Left lung (tissue), 14 donors: ENCODE measurements at places on chromosomes 1 and 21. TPM values are rescaled to one million over a fixed set of nuclear protein-coding genes. Genes with fewer than 3 reads are reported as not detected.

GRCh38 chr21:14452727-14453241, 69.8 kb upstream of the HSPA13 start:
- H3K36me3 ChIP-seq, result no peaks in the 10 kb centered on the region
- H3K27ac ChIP-seq, result no peak overlapping the region
- H3K4me3 ChIP-seq, result no peak overlapping the region
- no peaks in the 10 kb centered on the region for H3K27me3 ChIP-seq
- no peaks in the 10 kb centered on the region for H3K4me1 ChIP-seq
- no peak for DNase-seq

CFHR2 gene
- not detected for total RNA-seq

KLHL17 gene
- 11.8 TPM for total RNA-seq

KLHDC8A gene
- total RNA-seq, result 0.32 TPM

DNA sequence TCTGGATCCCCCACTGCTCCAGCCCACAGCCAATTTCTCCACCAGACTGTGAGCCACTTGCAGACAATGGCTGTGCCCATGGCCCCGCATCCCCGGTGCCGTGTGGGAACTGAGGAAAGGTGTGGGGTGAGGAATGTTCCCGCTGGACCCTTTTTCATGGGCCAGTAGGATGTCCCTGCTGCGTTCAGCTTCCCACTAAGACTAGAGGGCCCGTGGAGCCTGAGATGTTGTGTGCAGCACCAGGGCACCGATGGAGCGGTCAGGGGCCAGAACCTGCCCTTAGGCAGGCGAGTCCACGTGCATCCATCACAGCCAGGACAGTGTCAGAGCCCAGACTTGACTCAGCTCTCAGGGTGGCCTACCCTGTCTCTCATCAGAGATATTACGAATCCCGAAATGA, 105.7 kb upstream of the COL6A1 start:
- H3K27ac ChIP-seq, result no peak overlapping the region
- no peak overlapping the region for H3K4me3 ChIP-seq
- H3K36me3 ChIP-seq, result no peaks in the 10 kb centered on the region

DNA sequence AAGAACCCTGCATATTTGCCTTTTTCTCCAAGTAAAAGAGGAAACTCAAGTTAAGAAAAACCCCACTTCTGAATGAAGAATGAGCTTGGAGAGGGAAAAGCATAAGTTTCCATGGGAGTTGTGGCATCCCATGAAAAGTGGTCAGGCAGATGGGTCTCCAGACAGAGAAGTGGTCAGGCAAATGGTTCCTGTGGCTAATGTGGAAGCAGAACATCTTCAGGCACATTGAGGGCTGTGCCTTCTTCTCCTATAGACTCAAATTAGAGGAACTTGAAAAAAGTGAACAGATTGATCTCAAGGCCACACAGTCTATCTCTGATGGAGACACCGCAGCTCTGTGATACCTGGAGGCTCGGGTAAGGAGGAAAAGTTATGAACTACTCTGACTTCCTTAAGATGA, 55.7 kb upstream of the KIRREL1 start:
- no peak overlapping the region for H3K27ac ChIP-seq
- no peaks in the 10 kb centered on the region for H3K4me1 ChIP-seq
- H3K36me3 ChIP-seq, result no peaks in the 10 kb centered on the region

DNA sequence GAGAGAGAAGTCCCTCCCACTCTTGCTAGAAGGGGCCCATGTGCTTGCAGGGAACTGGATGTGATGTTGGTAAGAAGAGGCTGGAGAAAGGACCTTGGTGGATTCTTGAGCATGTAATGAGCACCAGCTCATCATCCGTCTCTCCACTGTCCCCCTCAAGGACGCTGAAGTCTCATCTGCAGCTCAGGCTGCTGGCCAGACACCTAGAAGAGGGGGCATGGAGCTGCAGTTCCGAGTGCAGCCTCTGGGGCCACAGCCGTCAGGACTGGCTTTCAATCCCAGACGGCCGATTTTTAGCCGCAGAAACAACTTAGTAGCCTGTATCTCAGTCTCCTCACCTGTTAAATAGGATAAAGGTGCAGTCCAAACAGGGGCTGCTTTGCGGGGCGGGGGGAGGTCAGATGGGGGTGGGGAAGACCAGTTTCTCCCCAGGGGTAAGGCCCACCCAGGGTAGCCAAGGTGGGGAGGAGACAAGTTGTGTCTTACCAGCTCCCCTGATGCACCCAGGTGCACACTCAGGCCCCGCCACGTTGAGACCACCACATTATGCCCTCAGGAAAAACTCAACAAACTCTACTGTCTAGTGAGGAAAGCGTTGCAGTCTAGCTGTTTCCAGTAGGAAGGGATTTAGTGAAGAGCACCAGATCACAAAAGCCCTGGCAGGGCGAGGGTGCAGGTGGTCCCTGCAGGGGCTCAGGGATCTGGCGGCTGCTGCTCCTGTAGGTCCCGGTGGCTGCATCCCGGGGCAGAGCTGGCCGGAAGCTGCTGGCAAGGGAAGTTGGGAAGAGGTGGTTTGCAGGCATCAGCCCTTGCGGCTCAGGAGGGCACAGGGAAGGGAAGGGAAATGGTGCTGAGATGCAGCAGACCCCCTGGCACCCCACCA, 29.5 kb downstream of the LDLRAP1 start:
- no peaks in the 10 kb centered on the region for H3K36me3 ChIP-seq
- DNase-seq, result peak; percentile 81
- H3K27ac ChIP-seq, result no peak overlapping the region
- H3K27me3 ChIP-seq, result no peaks in the 10 kb centered on the region

DNA sequence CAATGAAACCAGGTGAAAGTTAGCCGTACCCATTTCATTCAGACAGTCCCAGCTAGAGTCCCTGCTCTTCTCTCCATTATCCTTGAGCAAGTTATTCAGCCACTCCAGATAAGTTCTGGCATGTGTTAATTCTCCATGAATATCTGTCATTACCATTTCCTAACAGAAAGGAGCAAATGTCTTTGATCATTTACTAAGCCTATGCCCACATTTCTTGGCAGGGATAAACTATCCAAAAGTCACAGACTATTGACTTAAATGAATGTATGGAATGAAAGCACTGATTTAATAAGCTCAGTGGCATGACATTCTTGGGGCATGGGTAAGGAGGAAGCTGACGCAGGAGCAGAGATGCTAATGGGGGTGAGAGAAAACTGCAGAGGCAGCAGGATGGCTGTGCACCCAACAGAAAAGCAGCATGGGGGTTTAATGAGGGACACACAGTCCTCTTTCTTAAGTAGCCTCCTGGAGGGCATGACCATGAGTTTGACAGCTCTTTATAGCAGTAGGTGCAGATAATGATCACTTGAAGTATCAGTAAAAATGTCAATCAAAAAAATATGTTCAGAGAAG, 17.6 kb upstream of the DHCR24 start:
- no peak overlapping the region for H3K4me3 ChIP-seq
- no peaks in the 10 kb centered on the region for H3K4me1 ChIP-seq
- DNase-seq, result no peak
- H3K36me3 ChIP-seq, result no peaks in the 10 kb centered on the region
- H3K27ac ChIP-seq, result no peak overlapping the region

GRCh38 chr1:78005755-78006154, 1.0 kb downstream of the DNAJB4 start:
- no peaks in the 10 kb centered on the region for H3K36me3 ChIP-seq
- H3K27ac ChIP-seq, result peak overlapping the region; percentile 97

- peak overlapping the region; percentile 7 for H3K27ac ChIP-seq
- no peak for DNase-seq
- no peaks in the 10 kb centered on the region for H3K36me3 ChIP-seq
- H3K4me1 ChIP-seq, result no peaks in the 10 kb centered on the region
- H3K27me3 ChIP-seq, result no peaks in the 10 kb centered on the region
- H3K4me3 ChIP-seq, result peak overlapping the region; percentile 44
These were observed 431 bp downstream of the RAB42 start for GRCh38 chr1:28592321-28593071.

- H3K36me3 ChIP-seq, result no peaks in the 10 kb centered on the region
- no peak overlapping the region for H3K27ac ChIP-seq
- no peaks in the 10 kb centered on the region for H3K4me1 ChIP-seq
- no peak overlapping the region for H3K4me3 ChIP-seq
These were observed 45.9 kb upstream of the COL6A1 start for GRCh38 chr21:45935628-45936027.

- no peak overlapping the region for H3K4me3 ChIP-seq
- no peaks in the 10 kb centered on the region for H3K4me1 ChIP-seq
- H3K27me3 ChIP-seq, result no peaks in the 10 kb centered on the region
- no peaks in the 10 kb centered on the region for H3K36me3 ChIP-seq
- DNase-seq, result no peak
These were observed 17.7 kb downstream of the CBR1 start for GRCh38 chr21:36087362-36088138.

DNA sequence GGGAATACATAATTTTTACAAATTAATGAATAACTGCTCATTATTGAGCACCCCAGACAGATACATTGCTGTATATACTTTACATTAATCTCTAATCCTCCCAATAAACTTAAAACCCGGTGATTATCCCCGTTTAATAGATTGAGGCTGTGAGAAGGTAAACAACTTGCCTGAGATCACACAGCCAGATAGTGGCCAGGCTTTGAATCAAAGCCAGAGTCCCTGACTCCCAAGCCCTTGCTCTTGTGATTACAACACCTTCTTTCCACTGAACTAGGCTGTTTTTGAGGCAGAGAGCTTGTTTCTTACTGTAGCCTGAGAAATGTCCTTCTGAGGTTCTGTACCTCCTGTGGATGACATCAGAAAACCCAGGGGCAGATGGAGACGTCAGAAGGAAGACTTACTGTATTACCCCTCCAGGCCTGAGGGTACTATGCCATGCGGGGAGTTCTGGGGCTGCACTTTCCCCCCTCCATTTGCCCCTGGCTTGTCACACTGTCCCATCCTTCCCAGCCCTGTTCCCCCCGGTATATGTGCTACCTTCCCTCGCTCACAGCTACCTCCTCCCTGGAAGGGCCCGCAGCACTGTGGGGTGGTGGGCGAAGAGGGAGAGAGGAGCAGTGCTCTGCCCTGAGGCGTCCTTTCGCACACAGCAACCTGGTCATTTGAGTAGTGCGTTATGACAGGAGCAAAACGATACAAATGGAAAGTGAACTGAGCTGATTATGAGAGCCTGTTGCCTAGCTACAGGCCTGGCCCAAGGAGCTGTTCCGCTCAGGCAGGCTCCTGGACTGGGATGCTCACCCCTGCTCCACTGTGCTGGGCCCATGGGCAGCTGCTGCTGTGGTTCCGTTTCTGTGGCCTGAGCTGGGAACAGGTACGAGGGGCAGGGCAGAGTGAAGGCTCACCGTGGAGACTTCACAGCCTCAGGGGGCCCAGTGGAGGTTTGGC, 4.6 kb downstream of the KCNC4 start:
- DNase-seq, result no peak
- H3K4me1 ChIP-seq, result peaks cover 8% of the 10 kb centered on the region
- no peaks in the 10 kb centered on the region for H3K36me3 ChIP-seq
- H3K4me3 ChIP-seq, result no peak overlapping the region
- H3K27me3 ChIP-seq, result peaks cover 12% of the 10 kb centered on the region

SNX7 gene
- 27.3 TPM for total RNA-seq

DNA sequence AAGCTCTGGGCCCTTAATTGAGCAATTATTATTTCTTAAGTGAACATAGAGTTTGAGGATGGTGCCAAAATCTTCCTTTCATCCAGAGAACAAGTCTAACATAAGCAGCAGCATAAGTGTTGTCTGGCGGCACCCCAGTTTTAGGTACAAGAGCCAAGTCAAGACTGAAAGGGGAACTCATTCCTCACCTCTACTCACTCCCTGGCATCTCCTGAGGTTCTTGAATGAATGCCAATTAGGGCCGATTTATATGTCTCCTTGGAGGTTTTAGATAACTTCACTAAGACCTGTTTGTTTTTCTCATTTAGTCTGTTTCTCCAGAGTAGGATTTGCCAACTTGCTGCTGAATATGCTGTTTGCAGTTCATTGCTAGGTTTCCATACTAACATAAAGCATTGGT, 42.6 kb upstream of the ADGRL2 start:
- H3K4me1 ChIP-seq, result no peaks in the 10 kb centered on the region

GRCh38 chr1:206001476-206001888, 1.7 kb downstream of the RAB7B start:
- peak overlapping the region; percentile 13 for H3K27ac ChIP-seq
- DNase-seq, result peak; percentile 71
- H3K27me3 ChIP-seq, result no peaks in the 10 kb centered on the region
- H3K36me3 ChIP-seq, result no peaks in the 10 kb centered on the region
- H3K4me1 ChIP-seq, result peaks cover 39% of the 10 kb centered on the region

LCE1B gene
- not detected for total RNA-seq

- no peak for DNase-seq
- no peak overlapping the region for H3K4me3 ChIP-seq
- no peak overlapping the region for H3K27ac ChIP-seq
- H3K36me3 ChIP-seq, result no peaks in the 10 kb centered on the region
- no peaks in the 10 kb centered on the region for H3K4me1 ChIP-seq
- H3K27me3 ChIP-seq, result no peaks in the 10 kb centered on the region
These were observed 33.4 kb downstream of the VTCN1 start for GRCh38 chr1:117177376-117177775.

DNA sequence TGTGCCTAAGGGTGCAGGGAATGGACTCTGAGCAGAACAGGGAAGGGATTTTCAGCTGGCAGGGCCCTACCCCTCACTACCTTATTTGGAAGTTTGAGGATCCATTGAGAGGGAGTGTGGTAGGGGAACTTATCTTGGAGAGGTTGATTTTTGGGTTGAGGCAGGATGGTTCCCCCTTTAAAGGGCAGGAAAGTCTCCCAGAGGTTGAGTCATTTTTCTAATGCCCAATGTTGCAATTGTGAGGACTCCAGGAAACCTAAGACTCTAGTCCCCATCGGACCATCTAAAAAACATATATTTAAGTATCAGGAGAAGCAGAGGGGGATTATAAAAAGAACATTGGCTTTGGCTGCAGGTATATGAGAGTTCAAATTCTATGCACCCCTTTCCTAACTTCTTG, 47.3 kb downstream of the SAMD13 start:
- H3K36me3 ChIP-seq, result no peaks in the 10 kb centered on the region
- H3K4me1 ChIP-seq, result peaks cover 4% of the 10 kb centered on the region
- no peak overlapping the region for H3K27ac ChIP-seq
- no peak for DNase-seq
- no peaks in the 10 kb centered on the region for H3K27me3 ChIP-seq

DNA sequence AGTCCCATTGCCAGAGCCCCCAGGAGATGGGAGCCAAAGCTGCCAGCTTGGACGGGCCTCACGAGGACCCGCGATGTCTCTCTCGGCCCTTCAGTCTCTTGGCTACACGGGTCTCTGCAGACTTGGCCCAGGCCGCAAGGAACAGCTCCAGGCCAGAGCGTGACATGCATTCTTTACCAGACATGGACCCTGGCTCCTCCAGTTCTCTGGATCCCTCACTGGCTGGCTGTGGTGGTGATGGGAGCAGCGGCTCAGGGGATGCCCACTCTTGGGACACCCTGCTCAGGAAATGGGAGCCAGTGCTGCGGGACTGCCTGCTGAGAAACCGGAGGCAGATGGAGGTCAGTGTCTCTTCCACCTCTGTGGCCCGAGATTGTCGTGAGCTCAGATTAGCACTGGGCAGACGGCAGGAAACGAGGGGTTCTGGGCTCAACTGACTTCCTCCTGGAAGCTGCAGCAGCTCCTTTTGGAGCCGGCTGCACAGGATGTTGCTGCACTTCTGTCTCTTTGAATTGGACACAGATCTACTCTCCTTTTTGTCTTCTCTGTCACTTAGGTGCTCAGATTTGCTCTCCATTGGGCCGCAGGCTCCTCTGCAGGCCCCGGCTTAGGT, 68.0 kb downstream of the DISC1 start:
- peaks cover 13% of the 10 kb centered on the region for H3K36me3 ChIP-seq
- DNase-seq, result peak; percentile 55
- no peak overlapping the region for H3K27ac ChIP-seq
- H3K27me3 ChIP-seq, result no peaks in the 10 kb centered on the region
- no peaks in the 10 kb centered on the region for H3K4me1 ChIP-seq
